ENCODE measurements at places on chromosomes 5 and 9.

- H3K36me3 ChIP-seq, result peaks cover 75% of the 10 kb centered on the region
- DNase-seq, result peak; percentile 86
- no peaks in the 10 kb centered on the region for H3K27me3 ChIP-seq
Measured at GRCh38 chr9:116238225-116238624, 84.6 kb downstream of the PAPPA start.

DNA sequence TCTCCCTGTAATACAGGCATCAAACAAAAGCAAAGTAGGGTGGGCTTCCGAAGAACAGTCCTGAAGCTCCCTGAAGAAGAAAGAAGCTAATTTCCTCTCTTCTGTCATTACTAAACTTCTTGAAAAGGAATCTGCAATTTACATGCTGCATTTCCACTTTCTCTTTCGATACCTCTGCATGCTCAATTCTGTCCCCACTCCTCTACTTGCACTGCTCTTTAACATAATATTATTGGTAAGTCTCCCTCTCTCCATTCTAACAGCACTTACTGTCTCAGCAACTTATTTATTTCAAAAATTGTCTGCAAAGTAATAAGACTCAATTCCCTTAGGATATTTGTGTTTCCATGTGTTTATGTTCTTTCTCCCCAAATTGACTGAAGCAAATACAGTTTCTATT, 3.9 kb upstream of the PLPP1 start:
- peak; percentile 16 for DNase-seq
- H3K4me3 ChIP-seq, result peak overlapping the region; percentile 69
- H3K27ac ChIP-seq, result no peak overlapping the region
- no peaks in the 10 kb centered on the region for H3K27me3 ChIP-seq
- no peaks in the 10 kb centered on the region for H3K36me3 ChIP-seq

DNA sequence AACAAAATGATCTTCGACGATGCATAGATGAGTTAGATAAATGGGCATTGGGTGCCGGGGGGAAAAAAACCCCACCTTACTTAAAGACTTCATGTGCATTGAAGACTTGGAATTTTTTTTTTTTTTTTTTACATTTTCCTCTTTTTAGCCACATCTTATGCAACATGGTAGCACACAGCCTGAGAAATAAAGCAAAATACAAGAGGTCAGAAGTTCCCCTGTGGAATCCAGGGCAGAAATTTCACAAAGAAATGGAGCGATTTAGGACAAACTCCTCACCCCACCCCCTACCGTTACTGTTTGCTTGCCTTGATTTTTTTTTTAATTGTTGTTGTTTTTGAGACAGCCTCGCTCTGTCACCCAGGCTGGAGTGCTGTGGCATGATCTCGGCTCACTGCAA, 153.2 kb downstream of the GOLPH3 start:
- DNase-seq, result no peak
- no peaks in the 10 kb centered on the region for H3K36me3 ChIP-seq
- peaks cover 47% of the 10 kb centered on the region for H3K27me3 ChIP-seq
- no peak overlapping the region for H3K27ac ChIP-seq

- peak; percentile 25 for DNase-seq
- no peak overlapping the region for H3K4me3 ChIP-seq
- H3K27me3 ChIP-seq, result no peaks in the 10 kb centered on the region
- no peaks in the 10 kb centered on the region for H3K36me3 ChIP-seq
- H3K27ac ChIP-seq, result no peak overlapping the region
Measured at GRCh38 chr5:76180814-76181805, 97.9 kb downstream of the SV2C start.

GRCh38 chr5:139524446-139524845, 36.7 kb upstream of the UBE2D2 start:
- no peaks in the 10 kb centered on the region for H3K36me3 ChIP-seq
- no peak overlapping the region for H3K4me3 ChIP-seq
- no peak for DNase-seq
- peaks cover 12% of the 10 kb centered on the region for H3K4me1 ChIP-seq
- peaks cover 2% of the 10 kb centered on the region for H3K27me3 ChIP-seq

DNA sequence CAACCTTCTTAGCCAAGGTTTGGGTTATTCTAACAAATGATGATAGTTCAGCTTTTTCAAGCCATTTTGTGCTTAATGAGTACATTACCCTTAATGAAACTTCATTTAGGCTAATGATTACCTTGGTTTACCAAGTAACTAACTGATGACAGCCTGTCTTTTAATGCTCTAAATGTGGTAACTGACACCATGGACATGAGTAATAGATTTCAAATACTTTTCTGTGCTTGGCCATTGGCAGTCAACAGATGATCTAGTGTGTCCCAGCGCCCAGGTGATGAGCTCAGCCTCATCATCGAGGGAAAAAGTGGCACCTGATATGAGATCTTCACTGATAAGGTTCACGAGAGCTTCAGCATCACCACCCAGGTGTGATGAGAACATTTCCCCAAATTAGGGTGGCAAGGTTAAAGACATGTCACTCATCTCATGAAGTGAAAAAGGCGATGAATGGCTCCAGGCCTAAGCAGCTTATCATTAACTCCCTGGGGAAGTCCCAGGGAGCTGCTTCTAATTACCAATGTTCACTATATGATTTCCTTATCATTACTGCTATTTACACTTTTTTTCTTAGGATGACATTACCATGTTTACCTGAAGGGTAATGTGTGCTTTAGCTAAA, 296.0 kb downstream of the SPOCK1 start:
- H3K4me3 ChIP-seq, result no peak overlapping the region
- DNase-seq, result no peak
- H3K36me3 ChIP-seq, result no peaks in the 10 kb centered on the region
- no peak overlapping the region for H3K27ac ChIP-seq
- no peaks in the 10 kb centered on the region for H3K27me3 ChIP-seq

GRCh38 chr5:109516390-109516789, 106.6 kb upstream of the PJA2 start:
- no peaks in the 10 kb centered on the region for H3K36me3 ChIP-seq
- H3K4me1 ChIP-seq, result no peaks in the 10 kb centered on the region
- H3K4me3 ChIP-seq, result no peak overlapping the region
- H3K27ac ChIP-seq, result no peak overlapping the region

DNA sequence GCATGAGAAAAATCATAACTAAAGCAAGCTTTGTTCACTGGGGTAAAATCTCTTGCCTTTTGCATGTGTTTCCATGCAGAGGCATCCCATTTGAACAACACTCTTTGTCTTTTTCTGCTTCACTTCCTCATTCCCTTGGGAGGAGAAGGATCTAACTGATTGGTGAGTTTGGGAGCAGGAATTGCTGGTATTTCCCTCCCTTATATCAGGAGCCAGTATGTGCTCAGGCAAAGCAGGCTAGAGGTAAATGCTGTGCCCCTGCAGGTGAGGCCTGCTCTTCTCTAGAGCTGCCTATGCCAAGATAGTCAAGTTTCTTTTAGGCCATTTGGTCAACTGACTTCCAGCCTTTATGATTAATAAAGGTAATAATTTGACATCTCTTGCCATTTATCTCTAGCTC, 179.9 kb downstream of the COX7C start:
- no peaks in the 10 kb centered on the region for H3K4me1 ChIP-seq
- no peaks in the 10 kb centered on the region for H3K36me3 ChIP-seq
- H3K4me3 ChIP-seq, result no peak overlapping the region
- no peak overlapping the region for H3K27ac ChIP-seq
- H3K27me3 ChIP-seq, result no peaks in the 10 kb centered on the region
- DNase-seq, result no peak

DNA sequence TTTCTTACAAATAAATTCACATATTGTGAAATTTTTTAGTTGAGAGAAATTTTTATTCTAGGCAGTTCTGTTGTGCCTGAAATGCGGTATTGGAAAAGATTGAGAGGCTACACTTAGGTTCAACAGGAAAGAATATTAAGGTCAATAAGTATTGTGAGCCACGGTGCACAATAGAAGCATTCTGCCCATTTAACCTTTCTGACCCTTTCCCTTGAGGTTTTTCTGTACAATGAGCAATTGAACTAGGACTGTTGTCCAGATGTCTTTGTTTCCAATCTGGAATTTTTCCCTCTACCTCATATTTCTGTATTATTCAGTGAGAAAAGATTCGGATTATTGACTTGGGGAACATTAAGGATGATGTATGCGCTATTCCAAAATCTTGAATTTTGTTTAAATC, 205.2 kb downstream of the NR3C1 start:
- no peak for DNase-seq
- peaks cover 2% of the 10 kb centered on the region for H3K4me1 ChIP-seq
- no peak overlapping the region for H3K4me3 ChIP-seq
- no peaks in the 10 kb centered on the region for H3K27me3 ChIP-seq
- H3K27ac ChIP-seq, result no peak overlapping the region

- no peaks in the 10 kb centered on the region for H3K4me1 ChIP-seq
- no peak overlapping the region for H3K27ac ChIP-seq
- H3K36me3 ChIP-seq, result no peaks in the 10 kb centered on the region
- H3K27me3 ChIP-seq, result no peaks in the 10 kb centered on the region
- no peak overlapping the region for H3K4me3 ChIP-seq
Measured at GRCh38 chr5:100479079-100479688, 56.0 kb upstream of the FAM174A start.

DNA sequence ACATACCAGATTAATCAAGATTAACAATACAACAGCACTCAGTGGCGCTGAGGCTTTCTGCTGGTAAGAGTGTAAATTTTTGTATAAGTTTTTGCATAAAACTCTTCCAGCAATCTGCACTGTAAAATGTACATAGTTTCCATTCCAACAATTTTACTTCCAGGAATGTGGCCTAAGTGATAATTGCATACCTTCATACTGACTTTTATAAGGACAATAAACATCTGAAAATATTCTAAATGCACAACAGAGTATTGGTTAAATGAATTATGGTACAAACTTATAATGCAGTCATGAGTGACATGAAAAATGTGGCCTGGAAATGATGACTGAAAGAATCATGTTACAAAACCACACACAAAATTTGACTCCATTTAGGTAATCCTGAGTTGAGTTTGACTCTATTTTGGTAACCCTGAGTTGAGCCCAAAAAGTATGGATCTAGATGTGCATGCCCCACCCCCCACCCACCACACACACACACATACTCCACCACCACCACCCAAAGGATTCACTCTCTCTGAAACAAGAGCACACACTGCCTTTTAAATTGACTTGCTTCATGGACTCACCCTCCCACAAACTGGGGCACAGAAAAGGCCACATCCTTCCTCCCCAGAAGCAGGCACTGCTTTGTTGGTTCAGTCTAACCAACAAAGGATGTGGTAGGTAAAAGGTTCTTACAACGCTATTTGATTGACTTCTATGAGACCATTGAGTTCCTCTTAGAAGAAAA, 137.6 kb downstream of the SUSD1 start:
- peak; percentile 33 for DNase-seq
- no peaks in the 10 kb centered on the region for H3K27me3 ChIP-seq

DNA sequence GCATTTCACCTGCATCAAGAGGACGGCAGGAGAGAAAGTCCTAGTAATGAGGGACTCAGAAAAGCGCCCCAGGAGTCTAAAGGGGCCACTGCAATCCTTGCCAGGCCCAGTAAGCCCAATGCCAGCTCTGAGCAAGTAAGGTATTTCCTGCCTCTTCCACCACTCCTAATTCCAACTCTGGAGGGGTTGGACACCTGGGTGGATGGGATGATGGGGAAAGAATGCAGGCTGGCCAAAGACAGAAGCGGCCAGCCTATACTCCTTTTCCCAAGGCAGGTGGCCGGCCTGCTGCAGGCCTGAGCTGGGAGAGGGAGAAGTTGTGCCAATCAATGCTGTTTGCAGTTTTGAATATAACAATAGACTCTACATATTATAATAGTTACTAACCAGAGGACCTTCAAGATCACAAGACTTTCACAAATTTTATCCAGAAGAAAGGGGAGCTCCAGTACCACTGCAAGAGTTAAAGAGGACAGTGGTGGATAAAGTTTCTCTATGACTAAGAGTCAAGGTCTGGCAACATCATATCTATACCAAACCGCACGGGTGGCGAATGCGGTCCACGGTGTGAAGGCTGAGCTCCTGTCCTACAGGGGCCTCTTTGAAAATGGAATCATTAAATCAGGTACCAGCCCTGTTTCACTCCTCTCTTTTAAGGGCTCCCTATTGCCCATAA, 115.0 kb upstream of the TBC1D2 start:
- H3K27me3 ChIP-seq, result no peaks in the 10 kb centered on the region
- peaks cover 16% of the 10 kb centered on the region for H3K4me1 ChIP-seq
- H3K4me3 ChIP-seq, result no peak overlapping the region
- no peak overlapping the region for H3K27ac ChIP-seq
- no peaks in the 10 kb centered on the region for H3K36me3 ChIP-seq

- no peaks in the 10 kb centered on the region for H3K36me3 ChIP-seq
- H3K27me3 ChIP-seq, result no peaks in the 10 kb centered on the region
- DNase-seq, result no peak
- no peak overlapping the region for H3K27ac ChIP-seq
- no peak overlapping the region for H3K4me3 ChIP-seq
- no peaks in the 10 kb centered on the region for H3K4me1 ChIP-seq
Measured at GRCh38 chr5:174503461-174504265, 220.7 kb upstream of the MSX2 start.

- H3K4me1 ChIP-seq, result no peaks in the 10 kb centered on the region
- no peak for DNase-seq
- H3K4me3 ChIP-seq, result no peak overlapping the region
- H3K27ac ChIP-seq, result no peak overlapping the region
- H3K36me3 ChIP-seq, result no peaks in the 10 kb centered on the region
- no peaks in the 10 kb centered on the region for H3K27me3 ChIP-seq
Measured at GRCh38 chr5:2505217-2505616, 246.3 kb downstream of the IRX2 start.

GRCh38 chr5:28190011-28190410, 1151.6 kb upstream of the CDH9 start:
- no peaks in the 10 kb centered on the region for H3K36me3 ChIP-seq
- H3K27ac ChIP-seq, result no peak overlapping the region
- no peaks in the 10 kb centered on the region for H3K4me1 ChIP-seq
- H3K4me3 ChIP-seq, result no peak overlapping the region

DNA sequence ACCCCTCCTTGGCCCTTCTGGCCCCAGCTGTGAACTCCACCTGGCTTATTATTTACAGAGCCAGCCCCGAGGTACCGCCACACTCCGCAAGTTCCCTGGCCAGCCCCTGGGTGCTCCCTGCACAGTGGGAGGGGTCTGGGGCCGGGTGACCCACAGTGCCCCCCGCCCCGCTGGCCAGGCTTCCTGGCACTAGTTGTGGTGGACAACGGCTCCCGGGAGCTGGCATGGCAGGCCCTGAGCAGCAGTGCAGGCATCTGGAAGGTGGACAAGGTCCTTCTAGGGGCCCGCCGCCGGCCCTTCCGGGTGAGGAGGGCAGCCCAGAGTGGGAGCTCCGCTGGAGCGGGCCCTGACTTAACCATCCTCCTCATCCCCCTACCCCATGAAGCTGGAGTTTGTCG, 3.9 kb downstream of the MAMDC4 start:
- no peak for DNase-seq
- H3K27ac ChIP-seq, result no peak overlapping the region
- no peaks in the 10 kb centered on the region for H3K27me3 ChIP-seq
- no peak overlapping the region for H3K4me3 ChIP-seq

GRCh38 chr9:20078246-20078645, 289.4 kb upstream of the SLC24A2 start:
- H3K27ac ChIP-seq, result no peak overlapping the region
- no peak overlapping the region for H3K4me3 ChIP-seq
- H3K4me1 ChIP-seq, result no peaks in the 10 kb centered on the region
- no peak for DNase-seq
- H3K27me3 ChIP-seq, result no peaks in the 10 kb centered on the region

- no peak overlapping the region for H3K4me3 ChIP-seq
- no peak overlapping the region for H3K27ac ChIP-seq
- peaks cover 52% of the 10 kb centered on the region for H3K27me3 ChIP-seq
- peaks cover 13% of the 10 kb centered on the region for H3K4me1 ChIP-seq
- H3K36me3 ChIP-seq, result no peaks in the 10 kb centered on the region
- peak; percentile 42 for DNase-seq
Measured at GRCh38 chr5:56561-57290, 35.2 kb upstream of the PLEKHG4B start.

- H3K4me1 ChIP-seq, result no peaks in the 10 kb centered on the region
- H3K4me3 ChIP-seq, result no peak overlapping the region
- peaks cover 5% of the 10 kb centered on the region for H3K27me3 ChIP-seq
- no peak overlapping the region for H3K27ac ChIP-seq
Measured at GRCh38 chr9:374736-375135, 160.1 kb downstream of the DOCK8 start.

Measured in mesenchymal stem cell (in vitro differentiated cells and primary cell).